Astrocyte (in vitro differentiated cells and primary cell): ENCODE measurements at places on chromosomes 16 and 17.
A peak's percentile ranks its signal among the peaks of the same experiment; 100 is the strongest.

DNA sequence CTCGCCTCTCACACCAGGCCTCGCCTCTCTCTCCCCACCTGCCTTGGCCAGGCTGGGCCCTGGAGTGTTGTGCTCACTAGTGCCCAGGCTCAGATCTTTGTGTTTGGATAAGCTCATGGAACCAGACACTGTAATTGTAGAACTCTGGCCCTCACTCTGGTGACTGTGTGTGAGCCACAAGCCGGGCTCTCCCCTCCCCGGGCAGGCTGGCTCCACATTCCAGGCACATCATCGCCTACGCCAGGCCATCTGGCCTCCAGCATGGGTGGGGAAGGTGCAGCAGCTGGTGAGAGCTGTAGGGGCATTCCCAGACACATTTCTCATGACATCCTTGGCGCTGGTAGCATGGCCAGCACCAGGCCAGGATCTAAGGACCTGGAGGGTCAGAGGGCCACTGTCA is 202.3 kb downstream of the RAB11FIP4 start:
- DNase-seq, result peak; percentile 84

GRCh38 chr16:73413830-73414190 is 365.9 kb upstream of the ZFHX3 start:
- DNase-seq, result no peak

DNA sequence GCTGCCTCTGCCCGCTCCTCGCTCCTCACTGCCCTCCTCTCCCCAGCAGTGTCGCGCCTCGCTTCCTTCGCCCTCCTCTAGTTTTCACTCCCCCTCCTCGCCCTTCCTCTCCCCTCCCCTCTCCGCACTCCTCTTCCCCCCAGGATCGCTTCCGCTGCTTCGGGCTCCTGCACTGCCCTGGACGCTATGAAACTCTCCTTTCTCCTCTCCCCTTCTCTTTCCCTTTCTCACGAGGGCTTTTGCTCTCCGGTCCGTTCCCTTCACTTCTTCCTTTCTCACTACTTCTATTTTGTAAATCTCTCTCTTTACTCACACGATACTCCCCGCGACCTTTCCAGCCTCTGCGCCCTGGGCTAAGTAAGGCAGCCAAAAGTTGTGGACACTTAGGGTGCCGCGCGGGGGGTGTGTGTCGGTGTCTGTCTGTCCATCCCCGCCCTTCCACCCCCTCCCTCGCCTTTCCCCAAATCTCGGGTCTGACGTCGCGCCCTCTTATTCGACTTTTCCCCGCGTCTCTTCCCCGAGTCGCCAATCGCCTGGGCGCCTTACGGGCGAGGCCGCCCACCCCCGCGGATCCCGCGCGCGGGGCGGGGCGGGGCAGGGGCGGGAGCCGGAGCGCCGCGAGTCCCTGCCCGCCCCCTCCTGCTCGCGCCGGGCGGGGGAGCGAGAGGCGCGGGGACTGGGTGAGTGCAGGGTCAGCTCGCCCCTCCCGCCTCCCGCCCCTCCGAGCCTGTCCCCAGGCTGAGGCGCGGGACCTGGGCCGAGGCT is at the start of gene IRX3:
Gene IRX3 (minus strand): TSS at position 422 of the 765 bp plus-strand sequence. CDS start 737 bp downstream, outside the sequence.
- peak; percentile 74 for DNase-seq

DNA sequence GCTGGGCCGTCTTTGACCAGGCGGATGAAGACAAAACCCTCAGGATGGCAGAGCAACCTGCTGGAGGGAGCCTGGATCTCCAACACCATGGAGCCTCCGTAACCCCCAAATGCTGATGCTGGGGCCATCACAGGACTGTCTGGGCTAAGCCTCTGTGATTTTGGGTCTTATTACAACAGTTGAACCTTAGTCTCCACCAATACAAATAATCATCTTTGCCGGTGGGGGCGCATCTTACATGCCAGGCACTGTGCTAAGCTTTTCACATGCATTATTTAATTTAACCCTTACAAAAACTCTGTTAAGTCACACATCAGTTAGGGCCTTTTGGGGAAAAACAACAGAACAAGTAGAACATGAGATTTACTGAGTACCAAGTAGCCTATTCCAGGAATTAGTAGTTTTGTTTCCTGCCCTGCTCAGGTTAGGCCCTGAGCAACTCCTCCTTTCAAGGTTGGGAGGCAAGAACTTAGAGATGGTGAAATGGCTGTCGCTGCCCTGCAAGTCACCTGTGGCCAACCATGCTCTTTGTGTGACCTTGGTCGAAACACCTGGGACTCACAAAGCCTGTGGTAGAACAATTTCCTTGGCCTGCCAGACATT is 8.9 kb upstream of the ITGAM start:
- no peak for DNase-seq

GRCh38 chr16:56950881-56951771 is 10.6 kb upstream of the CETP start:
- no peak for DNase-seq

GRCh38 chr17:78117027-78117981 is 11.3 kb downstream of the TMC6 start:
- no peak for DNase-seq

GRCh38 chr17:63358956-63359355 is 87.2 kb downstream of the CYB561 start:
- DNase-seq, result no peak

GRCh38 chr16:10880594-10881452 is 3.8 kb downstream of the CIITA start:
- DNase-seq, result no peak

GRCh38 chr16:31694461-31694860 is 166.8 kb downstream of the AHSP start:
- no peak for DNase-seq

DNA sequence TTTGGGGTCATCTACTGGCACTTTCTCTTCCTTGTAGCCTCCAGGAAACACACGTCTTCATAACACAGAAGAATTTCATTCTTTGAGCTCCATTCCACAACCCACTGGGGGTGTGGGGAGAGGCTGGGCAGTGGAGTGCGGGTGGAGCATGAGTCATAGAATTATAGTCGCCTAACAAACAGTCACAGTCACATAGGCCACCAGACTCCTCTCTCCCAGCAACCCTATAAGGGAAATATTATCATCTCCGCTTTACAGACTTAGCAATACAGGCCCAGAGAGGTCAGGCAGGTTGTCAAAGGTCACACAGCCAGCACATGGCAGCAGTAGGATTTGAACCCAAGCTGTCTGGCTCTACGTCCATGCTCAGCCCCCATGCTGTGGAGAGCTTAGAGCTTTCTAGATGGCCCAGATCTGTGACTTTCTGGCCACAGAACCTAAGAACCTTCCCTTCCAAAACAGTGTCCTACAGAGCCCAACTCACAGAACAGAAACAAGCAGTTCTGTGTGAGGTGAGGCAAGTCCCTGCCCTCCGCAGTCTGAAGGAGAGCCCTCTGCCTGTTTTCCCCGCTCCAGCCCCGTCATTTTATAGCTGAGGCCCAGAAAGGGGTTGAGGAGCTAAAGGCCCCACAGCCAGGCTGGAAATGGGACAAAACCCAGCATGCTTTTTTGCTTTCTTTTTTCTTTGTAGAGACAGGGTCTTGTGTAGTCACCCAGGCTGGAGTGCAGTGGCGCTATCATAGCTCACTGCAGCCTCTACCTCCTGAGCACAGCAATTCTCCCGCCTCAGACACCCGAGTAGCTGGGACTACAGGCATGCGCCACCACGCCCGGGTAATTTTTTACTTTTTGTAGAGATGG is 10.7 kb upstream of the LITAF start:
- DNase-seq, result no peak

GRCh38 chr17:77115510-77115909 is 25.3 kb upstream of the SEC14L1 start:
- DNase-seq, result no peak

- no peak for DNase-seq
Measured at GRCh38 chr16:84061236-84061819, 18.7 kb upstream of the SLC38A8 start.

DNA sequence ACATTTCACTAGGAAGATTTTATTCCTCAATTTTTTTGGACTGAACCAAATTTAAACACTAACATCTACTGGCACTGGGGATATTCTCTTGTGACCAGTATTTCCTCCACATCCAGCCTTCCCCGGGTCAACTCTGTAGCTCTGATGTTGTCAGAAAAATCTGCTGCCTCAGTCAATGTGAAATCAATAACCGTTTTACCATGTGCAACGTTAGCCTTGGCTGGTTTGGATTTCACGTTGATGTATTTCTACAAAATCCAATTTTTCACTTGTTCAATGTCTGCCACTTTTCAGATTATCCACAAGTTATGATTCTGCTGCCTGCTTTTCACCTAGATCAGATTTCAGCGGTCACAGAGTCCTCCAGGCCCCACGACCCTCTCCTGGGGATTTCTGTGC is 7.1 kb downstream of the SGCA start:
- no peak for DNase-seq

DNA sequence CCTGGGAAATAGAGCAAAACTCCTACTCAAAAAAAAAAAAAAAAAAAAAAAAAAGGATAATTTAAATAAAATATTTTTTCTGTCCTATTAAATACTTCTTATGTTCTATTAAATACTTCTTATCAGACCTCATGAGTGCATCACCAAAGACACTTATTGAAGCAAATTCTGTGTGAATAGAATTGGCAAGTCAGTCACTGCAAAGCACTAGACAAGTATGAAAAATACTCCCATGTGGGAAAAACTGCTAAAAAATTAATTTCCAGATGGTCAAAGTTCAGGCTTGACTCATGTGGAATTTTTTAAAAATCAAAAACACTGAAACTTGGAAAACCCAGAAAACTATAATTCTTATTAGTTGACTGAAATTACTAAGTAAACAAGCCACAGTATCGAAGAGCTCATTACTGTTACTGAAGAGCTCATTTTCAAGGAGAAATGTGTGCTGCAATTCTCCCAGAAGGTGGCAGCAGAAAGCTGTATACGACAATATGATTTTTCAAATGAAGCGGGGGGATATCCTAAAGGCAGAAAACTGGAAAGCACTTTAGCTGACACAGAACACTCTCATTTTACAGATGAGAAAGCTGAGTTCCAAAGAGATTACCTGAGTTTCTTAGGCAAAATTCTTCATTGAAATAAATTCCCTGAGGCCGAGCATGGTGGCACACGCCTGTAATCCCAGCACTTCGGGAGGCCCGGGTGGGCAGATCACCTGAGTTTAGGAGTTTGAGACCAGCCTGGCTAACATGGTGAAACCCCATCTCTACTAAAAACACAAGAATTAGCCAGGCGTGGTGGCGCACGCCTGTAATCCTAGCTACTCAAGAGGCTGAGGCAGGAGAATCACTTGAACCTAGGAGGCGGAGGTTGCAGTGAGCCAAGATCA is 15.9 kb upstream of the FBXO47 start:
- peak; percentile 35 for DNase-seq

DNA sequence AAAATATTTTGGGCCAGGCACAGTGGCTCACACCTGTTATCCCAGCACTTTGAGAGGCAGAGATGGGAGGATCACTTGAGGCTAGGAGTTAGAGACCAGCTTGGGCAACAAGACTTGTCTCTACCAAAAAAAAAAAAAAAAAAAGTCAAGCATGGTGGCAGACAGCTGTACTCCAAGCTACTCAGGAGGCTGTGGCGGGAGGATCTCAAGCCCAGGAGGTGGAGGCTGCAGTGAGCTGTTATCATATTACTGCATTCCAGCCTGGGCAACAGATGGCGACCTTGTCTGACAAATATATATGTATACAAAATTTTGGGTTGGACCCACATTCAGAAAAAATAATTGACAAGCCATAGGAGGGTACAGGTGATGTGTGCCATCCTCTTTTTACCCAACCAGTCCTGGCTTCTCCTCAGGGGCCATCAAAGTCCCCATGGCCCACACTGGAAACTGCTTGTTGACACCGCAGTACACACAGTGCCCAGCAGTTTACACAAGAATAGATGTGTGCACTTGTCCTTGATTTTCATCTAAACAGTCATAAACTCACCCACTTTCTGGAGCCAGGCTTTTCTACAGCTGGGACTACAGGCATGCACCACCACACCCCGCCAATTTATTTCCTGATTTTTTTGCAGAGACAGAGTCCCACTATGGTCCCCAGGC is 1.7 kb downstream of the CES2 start:
- no peak for DNase-seq

- no peak for DNase-seq
Measured at GRCh38 chr17:66839616-66840015, 4.7 kb downstream of the CACNG5 start.

GRCh38 chr16:80417706-80418271 is 123.0 kb upstream of the DYNLRB2 start:
- no peak for DNase-seq

DNA sequence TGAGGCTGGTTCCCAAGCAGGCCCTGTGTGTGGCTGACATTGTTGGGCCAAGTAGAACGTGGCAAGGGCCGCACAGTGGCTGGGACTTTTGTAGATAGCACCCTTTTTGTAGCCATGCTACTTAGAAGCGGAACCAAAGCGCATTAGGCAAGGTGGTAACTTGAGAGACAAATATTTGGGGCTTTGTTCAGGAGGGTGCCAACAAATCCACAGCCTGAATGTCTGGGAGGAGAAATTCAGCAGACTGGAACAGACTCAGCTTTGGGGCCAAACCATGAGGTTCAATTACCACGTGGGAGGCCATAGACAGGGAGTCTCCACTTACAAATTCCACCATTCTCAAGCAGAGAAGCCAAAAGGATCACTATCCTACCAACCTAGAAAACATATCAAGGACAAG is 183.7 kb downstream of the RGS9 start:
- DNase-seq, result no peak

- no peak for DNase-seq
Measured at GRCh38 chr16:61385392-61386071, 650.7 kb downstream of the CDH8 start.

GRCh38 chr16:86383488-86384262 is 126.7 kb upstream of the FOXF1 start:
- DNase-seq, result peak; percentile 91

- DNase-seq, result no peak
Measured at GRCh38 chr17:81537343-81537855, 9.2 kb downstream of the FSCN2 start.

DNA sequence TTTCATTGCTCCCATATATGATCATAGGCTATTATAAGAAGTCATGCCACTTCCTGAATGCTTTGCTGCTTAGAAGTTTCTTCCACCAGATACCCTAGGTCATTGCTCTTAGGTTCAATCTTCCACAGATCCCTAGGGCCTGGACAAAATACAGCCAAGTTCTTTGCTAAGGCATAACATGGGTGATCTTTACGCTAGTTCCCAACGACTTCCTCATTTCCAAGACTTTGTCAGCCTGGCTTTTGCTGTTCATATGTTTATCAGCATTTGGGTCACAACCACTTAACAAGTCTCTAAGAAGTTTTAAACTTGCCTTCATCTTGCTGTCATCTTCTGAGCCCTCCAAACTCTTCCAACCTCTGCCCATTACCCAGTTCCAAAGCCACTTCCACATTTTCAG is 20.1 kb upstream of the DLX3 start:
- no peak for DNase-seq

GRCh38 chr17:78341559-78342448 is 18.1 kb downstream of the SOCS3 start:
- DNase-seq, result peak; percentile 68

- DNase-seq, result no peak
Measured at GRCh38 chr17:3924512-3925350, 8.5 kb upstream of the P2RX1 start.

DNA sequence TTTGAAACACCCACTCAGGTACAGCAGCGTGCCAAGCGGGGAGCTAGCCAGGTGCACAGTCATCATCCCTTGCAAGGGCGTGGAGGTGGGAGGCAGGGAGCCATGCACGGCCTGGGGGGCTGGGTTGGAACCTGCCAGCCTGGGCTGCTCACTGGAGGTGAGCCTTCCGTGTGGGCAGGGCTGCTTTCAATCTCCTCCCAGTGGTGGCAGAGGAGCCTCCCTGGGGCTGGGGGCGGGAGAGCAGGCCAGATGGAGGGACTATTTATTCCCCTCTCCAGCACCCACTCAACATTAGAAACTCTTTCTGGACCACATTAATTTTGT is 90.3 kb downstream of the KATNIP start:
- DNase-seq, result no peak

GRCh38 chr17:82414548-82415281 is 3.4 kb upstream of the HEXD start:
- DNase-seq, result peak; percentile 22

- DNase-seq, result no peak
Measured at GRCh38 chr16:69373019-69373418, 12.8 kb downstream of the TERF2 start.
